Activated T-helper 1 cell treated with anti-CD3 and anti-CD28 coated beads, Interleukin-2, amount 50 U/mL, for 16 hours (primary cell): ENCODE measurements at places on chromosomes 5 and 9.

GRCh38 chr9:14396171-14396570 lies 82.2 kb upstream of the NFIB start:
- no peak for DNase-seq

DNA sequence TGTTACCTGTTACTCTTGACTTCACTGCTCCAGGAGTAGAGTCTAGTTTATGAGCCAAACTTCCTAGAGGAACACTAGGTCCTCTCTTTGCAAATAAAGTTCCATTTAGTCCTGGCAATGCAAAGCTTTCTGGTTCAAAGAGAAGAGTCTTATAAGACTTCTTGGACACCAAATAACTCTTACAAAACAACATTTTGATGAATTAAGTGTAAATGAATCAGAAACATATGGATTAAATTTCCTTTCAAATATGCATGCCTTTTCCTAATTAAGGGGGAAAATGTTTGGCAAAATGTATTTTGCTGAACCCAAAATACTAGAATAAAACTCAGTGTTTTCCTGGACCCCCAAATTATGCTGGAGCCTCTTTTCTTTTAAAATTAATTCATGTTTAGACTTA lies 388.0 kb downstream of the FGF10 start:
- DNase-seq: no peak

- no peak for DNase-seq
These were observed 79.1 kb upstream of the CPEB4 start for GRCh38 chr5:173809014-173809413.

GRCh38 chr9:86119457-86119856 lies 20.1 kb upstream of the GOLM1 start:
- DNase-seq: no peak

DNA sequence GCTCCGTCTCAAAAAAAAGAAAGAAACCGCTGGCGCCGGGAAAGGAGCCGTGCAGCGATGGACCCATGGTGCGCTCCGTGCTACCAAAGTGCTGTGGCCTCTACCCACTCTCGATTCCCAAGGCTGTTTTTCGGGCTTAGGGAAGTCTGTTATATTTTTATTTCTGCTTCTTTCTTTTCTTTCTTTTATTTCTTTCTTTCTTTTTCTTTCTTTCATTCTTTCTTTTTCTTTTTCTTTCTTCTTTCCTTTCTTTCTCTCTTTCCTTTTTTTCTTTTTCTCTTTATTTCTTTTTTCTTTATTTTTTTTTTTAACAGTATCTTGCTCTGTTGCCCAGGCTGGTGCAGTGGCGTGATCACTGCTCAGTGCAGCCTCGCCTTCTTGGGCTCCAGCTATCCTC lies 87.5 kb downstream of the ANXA2R start:
- no peak for DNase-seq

DNA sequence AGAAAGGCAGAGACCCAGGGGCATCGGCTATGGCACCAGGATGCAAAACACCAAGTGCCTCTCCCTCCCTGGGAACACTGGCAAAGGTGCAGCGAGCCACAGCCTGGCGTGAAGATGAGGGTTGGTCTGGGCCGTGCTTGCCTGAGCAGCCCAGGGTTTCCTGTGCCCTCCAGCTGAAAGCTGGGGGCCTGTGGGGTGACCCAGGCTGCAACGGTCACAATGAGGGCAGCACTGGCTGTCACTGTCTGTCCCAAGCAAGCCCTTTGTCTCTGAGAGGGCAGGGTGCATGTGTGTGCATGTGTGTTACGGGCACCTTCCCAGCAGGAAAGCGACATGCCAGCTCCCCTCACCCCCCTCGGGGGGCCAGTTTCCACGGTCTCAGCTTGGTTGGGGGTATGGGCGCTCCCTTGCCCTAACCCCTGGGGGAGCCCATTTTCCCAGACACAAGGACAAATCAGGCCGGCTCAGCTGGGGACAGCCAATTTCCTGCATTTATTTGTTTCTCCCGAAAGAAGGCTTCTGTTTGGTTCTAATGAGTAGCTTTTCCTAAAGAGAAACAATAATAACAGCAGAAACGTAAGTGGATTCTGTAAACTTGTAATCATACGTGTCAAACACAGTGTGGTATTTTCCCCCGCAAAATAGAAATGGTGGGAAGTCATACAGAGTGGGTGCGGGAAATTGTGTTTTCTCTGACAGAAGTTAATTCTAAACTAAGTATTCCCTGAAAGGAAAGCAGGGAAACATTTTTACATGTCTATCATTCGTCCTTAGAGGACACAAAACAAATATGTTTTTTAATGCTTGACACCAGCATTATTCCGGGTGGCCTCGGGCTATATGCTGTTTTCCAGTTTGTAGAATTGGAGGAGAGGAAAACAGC lies 21.3 kb downstream of the MRPL36 start:
- DNase-seq: no peak

DNA sequence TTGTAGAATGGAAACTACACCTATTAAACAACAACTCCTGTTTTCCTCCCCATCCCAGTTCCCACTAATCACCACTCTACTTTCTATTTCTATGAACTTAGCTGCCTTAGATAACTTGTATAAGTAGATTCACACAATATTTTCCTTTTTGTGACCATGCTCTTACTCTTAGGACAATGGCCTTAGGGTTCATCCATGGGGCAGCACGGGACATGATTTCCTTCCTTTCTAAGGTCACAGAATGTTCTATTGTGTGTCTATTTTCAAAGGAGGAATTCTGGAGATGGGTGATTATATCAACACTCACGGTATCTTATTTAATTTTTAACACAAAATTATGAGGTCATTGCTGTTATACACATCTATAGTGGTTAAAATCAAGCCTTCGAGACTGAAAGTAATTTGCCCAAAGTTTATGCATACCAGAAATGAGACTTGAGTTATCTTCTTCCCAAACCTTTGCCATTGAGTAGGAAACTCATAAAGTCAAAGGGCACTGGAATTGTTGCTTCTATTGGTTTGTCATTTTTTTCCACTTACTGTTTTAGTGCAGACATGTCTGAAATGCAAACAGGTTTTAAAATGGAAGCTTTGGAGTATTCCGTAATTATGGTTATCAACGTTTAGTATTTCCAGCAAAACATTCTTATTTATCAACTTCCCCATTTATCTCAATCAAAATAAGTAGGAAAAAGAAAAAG lies 23.6 kb downstream of the CTSL start:
- DNase-seq: no peak

DNA sequence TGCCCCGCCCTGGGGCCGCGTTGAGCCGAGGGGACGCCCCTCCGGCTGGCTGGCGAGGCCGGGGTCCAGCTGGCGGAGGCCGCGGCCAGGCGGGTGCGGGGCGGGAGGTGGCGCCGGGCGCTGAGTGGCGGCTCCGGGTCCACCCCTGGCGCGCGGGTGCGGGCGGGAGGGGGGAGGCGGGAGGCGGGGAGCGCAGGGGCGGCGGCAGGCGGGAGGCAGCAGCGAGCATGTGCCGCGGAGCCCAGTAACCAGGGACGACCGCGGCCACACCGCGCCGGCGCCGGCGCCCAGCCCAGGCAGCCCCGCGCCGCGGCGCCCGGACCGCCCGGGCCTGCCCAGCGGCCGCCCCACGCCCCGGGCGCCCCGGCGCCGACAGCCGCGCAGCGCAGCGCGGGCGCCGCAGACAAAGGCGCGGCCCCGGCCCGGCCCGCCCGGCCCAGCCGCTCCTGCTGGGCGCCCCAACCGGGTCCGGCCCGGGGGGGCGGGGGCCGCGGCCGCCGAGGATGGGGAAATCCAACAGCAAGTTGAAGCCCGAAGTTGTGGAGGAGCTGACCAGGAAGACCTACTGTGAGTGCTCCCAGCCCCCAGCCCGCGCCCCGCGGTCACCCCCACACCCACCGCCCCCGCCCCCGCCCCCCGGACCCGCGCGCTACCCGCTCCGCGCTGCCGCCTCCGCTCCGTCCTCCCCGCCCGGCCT lies at the start of gene NCS1:
Gene NCS1, plus strand, starts transcription at position 244 of the 697 bp plus-strand sequence. Its CDS starts 260 bp downstream, at position 504.
- no peak for DNase-seq

DNA sequence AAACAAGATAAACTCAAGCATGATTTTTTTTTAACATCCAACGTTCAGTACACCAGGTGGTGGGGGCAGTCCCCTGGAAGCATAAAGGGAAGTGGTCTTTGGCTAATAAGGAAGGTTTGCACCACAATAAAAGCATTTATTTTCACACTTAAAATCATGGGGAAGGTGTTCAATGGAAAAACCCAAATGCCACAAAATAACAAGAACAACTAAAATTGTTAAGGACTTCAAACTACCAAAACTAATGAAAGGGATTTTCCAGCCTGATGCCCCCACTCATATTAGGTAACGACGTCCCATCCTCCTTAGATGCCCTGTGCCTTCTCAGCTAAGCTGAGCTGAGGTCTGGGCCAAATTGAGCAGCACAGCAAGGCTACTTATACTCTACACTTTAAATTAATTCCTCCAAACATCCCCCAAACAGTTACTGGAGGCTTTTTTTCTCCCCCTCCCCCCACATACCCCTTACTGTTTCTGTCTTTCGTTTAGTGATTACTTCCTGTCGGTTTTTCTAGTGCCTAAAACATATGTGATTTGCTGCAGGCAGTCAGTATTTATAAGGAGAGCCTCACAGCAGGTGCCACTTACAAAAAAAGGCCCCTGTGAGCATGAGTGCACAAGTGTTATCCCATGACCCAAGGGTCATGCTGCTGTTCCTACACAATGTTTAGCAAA lies 259.7 kb upstream of the ZNF608 start:
- DNase-seq: no peak

DNA sequence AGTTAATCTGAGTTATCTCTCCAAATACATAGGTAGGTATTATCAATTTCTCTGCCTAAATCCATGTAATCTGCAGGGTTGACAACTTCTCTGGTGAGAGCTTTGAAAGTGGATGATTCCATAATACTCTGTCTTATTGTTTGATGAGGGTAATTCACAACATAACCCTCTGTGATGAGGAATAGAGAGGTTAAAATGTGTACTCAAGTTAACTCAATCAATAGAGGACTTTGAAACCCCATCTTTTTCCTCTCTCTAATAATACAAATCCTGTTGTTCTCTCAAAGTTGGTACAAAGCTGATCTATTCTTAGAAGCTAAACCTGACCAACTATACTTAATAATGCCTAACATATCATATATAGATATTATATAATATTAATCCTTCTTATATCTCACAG lies 100.1 kb downstream of the PLPPR1 start:
- no peak for DNase-seq

DNA sequence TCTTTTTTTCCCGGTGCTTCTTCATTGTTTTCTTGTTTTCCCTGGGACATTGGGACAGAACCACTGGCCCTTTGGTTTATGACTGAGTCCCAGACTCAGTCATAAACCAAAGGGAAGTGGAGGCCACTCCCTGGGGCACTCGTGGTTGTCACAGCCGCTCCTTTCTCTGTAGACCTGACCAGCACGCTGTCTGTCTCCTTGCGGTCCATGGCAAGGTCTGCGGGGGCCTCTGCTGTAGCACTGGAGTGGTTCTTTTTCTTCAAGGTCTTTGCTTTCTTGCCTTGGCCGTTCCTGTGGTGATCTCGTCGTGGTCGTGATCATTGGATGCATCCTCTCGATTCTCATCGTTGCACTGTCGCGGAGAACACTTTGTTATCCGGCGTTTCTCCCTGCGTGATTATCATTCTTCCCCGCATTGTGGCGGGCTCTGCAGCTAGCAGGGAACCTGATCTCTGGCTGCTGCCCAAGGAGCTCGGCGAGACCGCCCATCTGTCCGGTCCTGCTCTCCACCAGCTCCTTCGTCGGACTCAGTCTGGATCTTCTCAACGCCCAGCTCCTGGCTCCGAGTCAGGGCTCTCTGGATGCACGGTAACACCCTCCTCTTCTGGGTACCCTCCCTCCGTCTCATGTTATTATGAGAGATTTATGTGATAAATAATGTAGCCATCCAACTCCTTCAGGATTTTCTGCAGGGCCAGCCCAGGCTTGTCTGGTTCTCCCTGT lies 43.5 kb upstream of the MPDZ start:
- no peak for DNase-seq

DNA sequence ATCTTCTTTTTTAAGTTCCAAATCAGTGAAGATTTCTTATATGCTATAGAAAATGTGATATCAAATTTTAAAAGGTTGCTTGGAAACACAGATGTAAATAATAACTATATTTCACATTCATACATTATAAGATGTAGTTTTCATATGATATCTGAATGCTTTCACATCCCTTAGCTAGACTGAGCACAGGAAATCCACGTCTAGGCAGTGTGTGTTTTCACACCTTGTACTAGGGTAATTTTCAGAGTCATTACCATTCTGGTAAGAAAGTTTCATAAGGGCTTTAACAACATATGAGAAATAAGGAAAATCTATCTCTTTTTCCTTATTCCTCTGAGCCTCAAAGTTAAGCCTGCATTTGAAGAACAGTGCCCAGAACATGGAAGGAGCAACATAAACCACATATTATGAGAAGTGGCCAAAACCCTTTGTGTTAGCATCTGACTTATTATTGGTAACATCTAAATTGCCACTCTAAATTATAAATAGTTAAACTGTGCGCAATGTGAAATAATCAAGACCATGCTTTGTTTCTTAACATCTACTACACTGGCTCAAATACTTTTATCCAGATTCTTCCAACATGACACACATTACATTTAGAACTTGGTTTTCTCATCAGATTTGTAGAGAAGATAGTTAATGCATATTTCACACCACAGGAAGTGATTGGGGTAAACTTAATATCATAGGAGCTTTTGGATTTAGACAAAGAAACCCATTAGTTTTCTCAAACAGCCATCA lies 113.3 kb downstream of the PPP2R2B start:
- no peak for DNase-seq

- DNase-seq: no peak
These were observed 129.6 kb upstream of the HMHB1 start for GRCh38 chr5:143682246-143682905.

DNA sequence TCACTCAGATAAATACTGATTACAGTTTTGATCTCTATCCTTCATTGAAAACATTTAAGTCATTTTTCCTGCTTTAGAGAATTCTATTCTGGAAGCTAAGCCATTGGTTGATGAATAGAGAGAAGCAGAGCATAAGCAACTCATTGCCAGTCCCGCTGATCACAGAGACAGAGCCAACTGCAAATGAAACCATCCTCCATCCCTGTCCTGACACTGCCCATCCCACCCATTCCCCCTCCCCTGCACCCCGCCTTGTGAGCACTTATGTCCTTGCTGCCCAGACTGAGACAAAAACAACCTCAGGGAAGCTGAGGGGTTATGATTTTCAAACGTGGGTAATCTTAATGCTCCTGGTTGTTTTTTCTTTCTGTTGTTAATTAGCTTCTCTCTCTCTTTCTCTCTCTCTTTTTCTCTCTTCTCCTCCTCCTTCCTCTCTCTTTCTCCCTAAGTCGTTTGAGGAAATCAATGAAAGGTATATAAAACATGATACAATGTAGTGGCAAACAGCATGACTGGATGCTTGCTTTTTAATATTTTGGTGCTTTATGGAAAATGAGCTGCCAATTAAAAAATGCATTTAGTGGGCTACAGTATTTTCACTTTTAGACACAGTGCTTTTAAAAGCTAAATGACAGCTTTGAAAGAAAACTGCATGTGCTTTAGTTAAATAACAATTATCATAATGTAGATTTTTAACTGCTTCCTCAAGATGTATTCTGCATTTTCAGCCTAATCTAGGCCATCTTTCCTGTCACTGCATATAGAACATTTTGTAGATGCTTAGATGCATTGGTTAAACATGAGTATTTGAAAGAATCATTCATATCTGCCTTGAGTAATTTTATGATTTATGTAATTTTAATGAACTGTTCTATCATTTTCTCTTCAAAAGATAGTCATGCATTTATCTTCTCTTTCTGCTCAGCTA lies 57.3 kb downstream of the CMYA5 start:
- no peak for DNase-seq
